GM12891 (cell line): ENCODE measurements at places on chromosomes 6 and 20.
A peak's percentile ranks its signal among the peaks of the same experiment; 100 is the strongest.

- no peak for DNase-seq
Measured at GRCh38 chr6:1735239-1735803, 125.6 kb downstream of the FOXC1 start.

GRCh38 chr6:144776031-144776819 is 491.1 kb downstream of the UTRN start:
- no peak for DNase-seq

- DNase-seq: peak; percentile 30
Measured at GRCh38 chr6:3990692-3991491, 88.0 kb downstream of the FAM217A start.

DNA sequence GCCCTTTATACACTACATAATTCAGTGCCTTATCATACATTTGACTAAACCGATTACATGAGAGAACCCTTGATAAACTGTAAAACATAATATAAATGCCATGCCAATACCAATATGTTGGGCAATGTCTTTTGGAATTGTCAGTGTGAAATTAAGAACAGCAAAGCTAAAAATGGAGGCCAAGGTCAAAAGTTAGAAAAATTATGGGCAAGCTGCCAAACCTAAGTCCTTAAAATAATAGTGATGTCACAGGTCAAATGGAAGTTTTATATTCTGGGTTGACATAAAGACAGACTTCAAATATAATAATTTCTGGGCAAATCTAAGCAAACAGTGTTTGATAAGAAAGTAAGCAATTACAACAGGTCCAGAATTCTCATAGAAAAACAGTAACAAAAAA is 696.7 kb downstream of the RNF144B start:
- no peak for DNase-seq

GRCh38 chr6:41487860-41488432 is 58.2 kb upstream of the FOXP4 start:
- DNase-seq: no peak

GRCh38 chr20:21209668-21210067 is 83.8 kb downstream of the KIZ start:
- no peak for DNase-seq

- no peak for DNase-seq
Measured at GRCh38 chr6:54156650-54157250, 45.5 kb downstream of the MLIP start.

DNA sequence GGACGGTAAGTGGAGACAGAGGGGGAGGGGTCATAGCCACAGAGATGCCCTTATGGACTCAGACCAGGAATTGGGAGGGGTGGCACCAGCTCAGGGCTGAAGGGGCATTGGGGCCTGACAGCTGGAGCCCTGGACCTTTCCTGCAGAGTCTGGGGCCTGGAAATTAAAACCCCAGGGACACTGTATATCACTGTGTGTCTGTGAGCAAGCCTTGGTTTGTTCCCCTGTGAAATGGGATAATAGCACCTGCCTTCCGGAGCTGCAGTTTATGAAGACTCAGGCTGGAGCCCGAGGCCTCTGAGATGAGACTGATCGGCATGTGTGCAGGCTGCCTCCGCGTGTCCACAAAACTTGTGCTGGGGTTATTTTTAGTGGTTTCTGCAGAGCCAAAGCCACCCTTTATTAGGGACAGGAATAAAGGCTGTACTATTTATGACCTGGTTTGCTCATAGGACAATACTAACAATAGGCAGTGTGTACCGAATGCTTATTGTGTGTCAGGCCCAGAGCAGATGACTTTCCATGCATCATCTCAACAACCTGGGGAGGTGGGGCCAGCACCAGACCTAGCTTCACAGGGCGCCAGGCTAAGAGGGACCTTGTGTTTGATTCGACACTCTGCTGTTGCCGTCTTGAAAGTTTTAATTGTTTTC is 22.6 kb downstream of the MYH7B start:
- no peak for DNase-seq

- no peak for DNase-seq
Measured at GRCh38 chr6:82030761-82031503, 216.6 kb downstream of the IBTK start.

GRCh38 chr6:109397020-109397419 is 14.8 kb upstream of the CD164 start:
- DNase-seq: no peak

- DNase-seq: no peak
Measured at GRCh38 chr6:43243664-43244321, 512 bp downstream of the TTBK1 start.

DNA sequence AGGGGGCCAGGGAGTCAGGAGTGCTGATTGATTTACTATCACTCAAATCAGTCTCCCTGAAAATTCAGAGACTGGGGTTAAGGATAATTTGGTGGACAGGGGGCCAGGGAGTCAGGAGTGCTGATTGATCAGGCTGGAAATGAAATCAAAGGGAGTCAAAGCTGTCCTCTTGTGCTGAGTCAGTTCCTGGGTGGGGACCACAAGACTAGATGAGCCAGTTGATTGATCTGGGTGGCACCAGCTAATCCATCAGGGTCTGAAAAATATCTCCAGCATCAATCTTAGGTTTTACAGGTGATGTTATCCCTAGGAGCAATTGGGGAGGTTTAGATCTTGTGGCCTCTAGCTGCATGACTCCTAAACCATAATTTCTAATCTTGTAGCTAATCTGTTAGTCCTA is 6.1 kb upstream of the AFG1L start:
- DNase-seq: no peak

- no peak for DNase-seq
Measured at GRCh38 chr20:52001999-52002666, 189.4 kb downstream of the ZFP64 start.

DNA sequence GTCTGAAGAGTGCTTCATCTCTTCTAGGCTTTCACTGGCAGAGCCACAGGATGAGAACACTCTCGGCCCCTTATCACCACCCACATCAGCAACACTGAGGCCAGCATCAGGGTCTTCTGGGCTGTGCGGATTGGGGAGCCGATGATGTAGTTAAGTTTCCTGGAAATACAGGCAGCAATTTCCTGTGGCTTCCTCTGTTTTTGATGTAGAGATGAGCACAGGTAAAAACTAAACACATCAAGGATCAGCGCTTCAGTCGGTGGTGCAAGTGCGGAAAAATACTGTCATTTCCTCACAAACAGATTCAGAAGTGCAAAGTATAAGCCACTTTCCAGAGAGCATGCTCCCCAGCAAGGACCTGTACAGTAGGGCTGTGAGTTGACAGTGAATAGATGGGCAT is 62.6 kb downstream of the BACH2 start:
- no peak for DNase-seq

GRCh38 chr6:5096482-5096881 is 11.3 kb downstream of the PPP1R3G start:
- DNase-seq: no peak

DNA sequence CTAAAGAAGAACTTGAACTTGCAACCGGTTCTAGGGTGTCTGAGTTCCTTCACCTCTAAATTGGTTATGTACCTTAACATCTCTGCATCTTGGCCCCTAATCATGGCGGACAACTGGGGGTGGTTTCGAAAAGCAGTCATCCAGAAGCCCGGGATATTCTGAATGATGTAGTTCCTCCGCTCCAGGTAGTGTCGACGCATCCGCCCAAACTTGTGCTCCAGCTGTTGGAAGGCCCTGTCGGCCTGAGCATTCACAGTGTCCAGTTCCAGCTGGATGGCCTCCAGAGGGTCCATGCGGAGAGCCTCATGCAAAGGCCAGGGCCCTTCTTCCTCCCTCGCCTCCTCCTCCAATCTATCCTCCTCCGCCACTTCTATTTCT is 887 bp downstream of the TSPYL1 start:
- no peak for DNase-seq

GRCh38 chr6:63689421-63689820 is 53.8 kb downstream of the PHF3 start:
- no peak for DNase-seq

- no peak for DNase-seq
Measured at GRCh38 chr6:62681108-62681507, 395.1 kb upstream of the KHDRBS2 start.

- DNase-seq: no peak
Measured at GRCh38 chr20:57922706-57923105, 212.9 kb upstream of the PMEPA1 start.

DNA sequence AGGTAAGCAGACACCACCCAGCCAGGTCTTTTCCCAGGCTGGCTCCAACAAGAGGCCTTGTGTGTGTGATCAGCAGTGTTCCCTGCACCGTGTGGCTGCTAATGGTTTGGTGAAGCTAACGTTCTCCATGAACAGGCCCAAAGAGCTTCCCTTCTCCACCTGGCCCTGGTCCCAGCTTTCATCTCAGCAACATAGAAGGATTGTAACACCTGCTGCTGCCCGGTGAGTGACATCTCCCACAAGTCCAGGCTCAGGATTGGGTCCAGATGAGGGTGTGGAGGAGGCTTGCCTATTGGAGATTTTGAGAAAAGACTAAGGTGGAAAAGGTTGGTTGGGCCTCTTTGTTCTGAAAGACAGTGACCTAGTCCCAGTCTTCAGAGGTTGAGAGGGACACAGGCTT is 89.6 kb downstream of the TMEM242 start:
- DNase-seq: no peak

DNA sequence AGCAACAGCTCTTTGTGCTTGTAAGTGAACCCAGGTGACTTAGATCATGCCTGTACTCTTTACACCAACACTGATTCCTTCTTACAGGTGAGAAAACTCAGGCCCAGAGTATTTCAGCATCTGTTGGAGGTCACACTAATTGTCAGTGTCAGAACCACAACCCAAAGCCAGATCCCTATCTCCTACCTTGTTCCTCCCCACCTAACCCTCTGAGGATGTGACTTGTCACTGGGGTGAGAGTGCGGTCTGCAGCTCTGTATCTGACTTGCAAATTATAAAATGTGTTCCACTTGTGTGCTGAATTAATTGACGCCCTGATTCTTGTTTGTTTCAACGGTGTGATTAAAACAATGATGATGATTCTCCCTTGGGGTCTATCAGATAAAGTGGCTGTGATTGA is 232.5 kb upstream of the KCNG1 start:
- DNase-seq: no peak

DNA sequence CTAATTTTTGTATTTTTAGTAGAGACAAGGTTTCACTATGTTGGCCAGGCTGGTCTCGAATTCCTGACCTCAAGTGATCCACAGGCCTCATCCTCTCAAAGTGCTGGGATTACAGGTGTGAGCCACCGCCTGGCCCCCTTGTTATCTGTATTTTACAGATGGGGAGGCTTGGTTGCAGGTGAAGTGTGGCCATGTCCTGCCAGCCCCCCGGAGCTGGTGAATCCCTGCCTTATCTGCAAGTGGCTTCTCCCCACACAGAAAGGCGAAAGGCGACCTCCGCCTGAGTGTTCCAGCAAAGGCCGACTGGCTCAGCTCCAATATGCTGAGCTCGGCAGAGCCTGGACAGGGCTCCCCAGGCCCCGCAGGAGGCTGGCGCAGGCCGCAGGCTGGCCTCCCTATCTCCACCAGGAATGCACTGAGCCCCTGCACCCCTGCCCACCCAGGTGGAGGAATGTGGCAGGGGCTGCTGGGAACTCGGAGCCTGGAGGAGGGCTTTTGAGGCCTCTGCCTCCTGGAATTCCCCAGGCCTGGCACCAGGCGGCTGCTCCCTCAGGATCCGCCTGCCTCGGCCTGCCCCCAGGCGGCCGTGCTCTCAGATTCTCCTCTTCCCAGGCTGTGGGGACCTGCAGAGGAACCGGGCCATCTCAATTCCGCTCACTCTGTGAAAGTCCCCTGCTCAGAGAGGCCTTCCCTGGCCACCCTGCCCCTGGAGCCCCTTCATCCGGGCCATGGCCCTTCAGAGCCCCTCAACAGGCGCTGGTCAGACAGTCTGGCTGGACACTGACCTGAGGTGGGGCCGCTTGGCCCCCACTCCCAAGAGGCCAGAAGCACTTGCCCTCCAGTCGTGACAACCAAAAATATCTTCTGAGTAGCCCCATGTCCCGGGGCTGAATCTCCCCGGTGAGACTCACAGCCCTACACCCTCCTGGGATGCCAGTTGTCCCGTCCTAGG is 9.3 kb upstream of the LAMA5 start:
- DNase-seq: no peak

DNA sequence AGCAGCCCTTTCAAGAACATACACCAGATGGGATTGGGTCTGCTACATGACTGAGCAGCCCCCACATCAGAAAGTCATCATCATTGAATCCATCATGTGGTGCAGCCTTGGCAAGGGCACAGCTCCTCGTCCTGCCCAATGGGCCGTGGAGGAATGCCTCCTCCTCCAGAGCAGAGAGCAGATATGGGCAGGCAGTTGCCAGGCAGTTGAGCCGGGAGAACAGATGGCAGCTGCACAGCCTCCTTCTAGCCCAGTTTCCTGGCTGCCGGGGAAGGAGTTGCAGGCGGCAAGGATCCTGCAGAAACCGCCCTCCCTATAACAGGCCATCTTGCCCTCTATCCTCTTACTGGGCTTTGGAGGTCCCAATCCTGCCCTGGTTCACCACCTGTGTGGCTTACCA is 11.9 kb upstream of the ZFAND3 start:
- DNase-seq: no peak

DNA sequence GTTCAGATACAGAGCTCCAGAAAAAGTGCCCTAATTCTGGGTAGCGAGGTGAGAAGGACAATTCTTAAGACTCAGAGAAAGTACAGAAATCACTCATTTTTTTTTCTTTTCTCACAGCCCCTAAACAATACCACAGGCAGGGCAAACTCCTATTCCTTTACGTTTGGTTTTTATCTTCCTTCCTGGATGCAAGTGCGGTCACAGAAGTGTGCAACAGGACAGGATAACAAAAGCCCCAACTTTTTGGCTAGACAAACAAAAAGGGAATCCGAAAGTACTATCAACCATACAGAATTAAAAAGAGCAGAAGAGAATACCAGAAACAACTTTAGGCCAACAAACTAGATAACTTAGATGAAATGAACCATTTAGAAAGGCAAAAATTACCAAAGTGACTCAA is 18.4 kb upstream of the BEND6 start:
- no peak for DNase-seq

GRCh38 chr6:168115748-168116437 is 36.9 kb upstream of the FRMD1 start:
- no peak for DNase-seq

DNA sequence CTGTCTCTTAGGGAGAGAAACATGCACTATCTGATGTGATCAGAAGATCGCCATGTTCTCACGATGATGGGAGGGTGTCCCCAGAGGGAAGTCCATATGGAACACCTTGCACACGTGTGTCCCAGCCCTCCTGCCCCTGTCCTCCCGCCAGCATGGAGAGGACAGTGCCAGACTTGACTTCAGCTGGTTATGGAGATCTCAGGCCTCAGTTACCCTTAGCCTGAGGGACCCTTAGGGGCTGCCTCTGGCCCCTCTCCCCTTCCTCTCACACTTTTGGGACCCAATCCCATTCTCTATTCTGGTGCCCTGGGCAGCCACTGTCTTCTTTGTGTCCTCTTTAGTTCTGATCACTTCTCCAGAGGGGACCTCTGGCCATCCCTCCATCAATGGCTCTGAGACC is 1.6 kb downstream of the TREML4 start:
- DNase-seq: no peak

- DNase-seq: no peak
Measured at GRCh38 chr6:53520320-53520928, 24.5 kb downstream of the GCLC start.

- no peak for DNase-seq
Measured at GRCh38 chr6:34928695-34929094, 39.6 kb downstream of the ANKS1A start.

GRCh38 chr6:135323202-135323668 is 142.1 kb downstream of the MYB start:
- DNase-seq: peak; percentile 41
